Hippocampal formation (tissue), 2 donors: ENCODE measurements at places on chromosomes 2 and 18.
A peak's percentile ranks its signal among the peaks of the same experiment; 100 is the strongest.

DNA sequence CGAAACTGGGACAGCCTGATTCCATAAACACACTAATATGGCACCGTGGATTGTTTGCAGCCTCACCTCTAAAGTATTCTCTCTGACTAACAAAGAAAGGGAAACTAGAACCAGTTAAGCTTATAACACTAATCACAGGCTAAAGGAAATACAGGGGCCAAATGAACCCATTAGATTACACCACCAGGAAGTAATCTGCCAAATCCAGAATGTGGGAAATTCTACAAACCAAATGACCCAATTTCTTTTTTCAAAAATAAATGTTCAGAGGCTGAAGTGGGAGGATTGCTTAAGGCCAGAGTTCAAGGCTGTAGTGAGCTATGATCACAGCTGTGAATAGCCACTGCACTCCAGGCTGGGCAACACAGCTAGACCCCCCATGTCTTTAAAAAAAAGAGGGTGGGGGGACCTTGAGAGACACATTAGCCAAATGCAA, 1.5 kb upstream of the MPPE1 start:
- DNase-seq = no peak

DNA sequence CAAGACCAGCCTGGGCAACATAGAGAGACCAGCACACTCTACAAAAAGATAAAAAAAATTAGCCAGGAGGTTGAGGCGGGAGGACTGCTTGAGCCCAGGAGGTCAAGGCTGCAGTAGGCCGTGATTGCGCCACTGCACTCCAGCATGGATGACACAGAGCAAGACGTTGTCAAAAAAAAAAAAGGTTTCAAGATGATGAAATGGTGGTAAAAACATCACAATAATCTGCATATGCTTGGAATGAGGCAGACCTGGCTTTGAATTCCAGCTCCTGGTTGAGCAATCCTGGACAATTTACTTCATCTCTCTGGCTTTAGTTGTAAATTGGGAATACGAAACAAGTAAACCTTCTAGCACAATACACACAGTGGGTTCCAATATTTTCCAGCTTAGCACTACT, 24.1 kb downstream of the USP40 start:
- no peak for DNase-seq

- DNase-seq = peak; percentile 80
Observed at GRCh38 chr2:207165121-207166038, at the start of gene KLF7. TSS of gene KLF7 (minus strand) at chr2:207165948. CDS start at chr2:207165568, 380 bp downstream.

- DNase-seq = no peak
Observed at GRCh38 chr2:42199002-42199401, 29.8 kb downstream of the EML4 start.

GRCh38 chr18:60892441-60892840, 440.8 kb upstream of the CDH20 start:
- no peak for DNase-seq

DNA sequence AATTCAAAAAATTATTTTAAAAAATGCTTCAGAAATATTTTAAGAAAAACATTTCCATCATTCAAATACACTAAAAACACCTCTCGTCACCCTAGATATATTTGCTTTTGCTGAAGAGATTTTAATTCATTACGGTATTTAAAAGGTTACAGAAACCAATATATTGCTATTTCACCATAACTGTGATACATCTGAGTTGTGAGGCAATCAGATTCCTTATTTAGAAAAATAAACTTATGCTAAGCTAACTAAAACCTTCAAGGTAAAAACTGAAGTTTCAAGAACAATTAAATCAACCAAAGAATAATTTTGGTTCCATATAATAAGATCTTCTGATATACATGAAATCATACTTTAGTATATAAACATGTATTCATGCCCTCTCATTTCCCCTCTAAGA, 32.8 kb downstream of the PELI1 start:
- no peak for DNase-seq

- DNase-seq = no peak
Observed at GRCh38 chr2:145411493-145411892, 891.6 kb upstream of the ZEB2 start.

- no peak for DNase-seq
Observed at GRCh38 chr2:14197293-14197692, 435.2 kb upstream of the LRATD1 start.

DNA sequence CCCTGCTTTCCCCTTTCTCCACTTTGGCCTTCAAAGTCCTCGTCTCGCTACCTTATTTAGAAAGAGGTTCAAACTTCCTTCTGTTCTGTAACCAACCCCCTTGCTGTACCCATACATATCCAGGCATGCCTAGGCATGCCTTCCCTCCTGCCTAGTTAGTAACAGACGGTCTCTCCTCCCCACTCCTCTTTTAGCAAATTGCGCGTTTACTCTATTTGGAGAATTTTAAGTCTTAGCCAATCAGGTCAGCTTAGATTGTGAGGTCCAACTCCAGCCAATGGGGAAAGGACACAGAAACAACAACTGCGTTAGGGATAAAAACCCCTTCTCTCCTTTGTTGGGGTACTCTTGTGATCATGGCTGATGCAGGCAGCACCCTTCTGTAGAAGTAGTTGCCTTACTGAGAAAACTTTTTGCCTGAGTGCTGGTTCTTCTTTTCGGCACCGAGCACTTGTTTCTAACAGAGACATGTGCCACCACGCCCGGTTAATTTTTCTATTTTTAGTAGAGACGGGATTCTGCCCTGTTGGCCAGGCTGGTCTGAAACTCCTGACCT, 85.9 kb upstream of the FOXI3 start:
- no peak for DNase-seq

DNA sequence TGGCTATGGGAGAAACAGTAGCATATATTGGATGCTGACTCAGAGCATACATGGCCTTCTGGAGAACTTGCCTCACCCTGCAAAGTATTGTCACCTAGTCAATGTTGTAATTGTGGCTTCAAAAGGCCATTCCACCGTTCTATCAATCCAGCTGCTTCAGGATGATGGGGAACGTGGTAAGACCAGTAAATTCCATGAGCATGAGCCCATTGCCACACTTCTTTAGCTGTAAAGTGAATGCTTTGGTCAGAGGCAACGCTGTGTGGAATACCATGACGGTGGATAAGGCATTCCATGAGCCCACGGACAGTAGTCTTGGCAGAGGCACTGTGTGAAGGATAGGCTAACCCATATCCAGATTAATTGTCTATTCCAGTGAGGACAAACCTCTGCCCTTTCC, 1300.1 kb upstream of the ACVR2A start:
- no peak for DNase-seq

- no peak for DNase-seq
Observed at GRCh38 chr2:196413821-196414274, 225.7 kb upstream of the CCDC150 start.

DNA sequence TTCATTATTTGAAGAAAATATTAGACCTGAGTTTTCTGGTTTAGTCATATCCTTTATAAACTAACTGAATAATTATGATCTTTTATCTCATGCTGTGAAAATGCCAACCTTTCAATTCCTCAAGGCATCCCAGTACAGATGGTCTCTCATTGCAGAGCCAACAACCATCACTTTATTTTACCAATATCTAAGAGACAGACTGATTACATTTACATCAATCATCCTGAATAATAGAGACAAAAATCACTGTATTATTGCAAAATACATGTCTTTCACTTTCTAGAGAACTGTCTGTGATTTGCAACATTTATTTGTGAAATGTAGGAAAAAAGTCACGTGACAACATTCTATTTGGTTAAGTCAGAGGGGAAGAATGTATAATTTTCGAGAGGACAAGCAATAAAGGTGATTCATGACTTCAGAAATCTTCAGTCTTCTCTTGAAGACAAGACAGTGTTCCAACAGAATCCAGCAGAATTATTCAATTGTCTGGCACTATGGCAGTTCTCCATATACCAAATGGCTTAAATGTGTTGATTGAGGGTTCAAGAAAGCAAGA, 503.6 kb upstream of the SYT4 start:
- no peak for DNase-seq

GRCh38 chr18:37403100-37403781, 162.4 kb downstream of the CELF4 start:
- no peak for DNase-seq

DNA sequence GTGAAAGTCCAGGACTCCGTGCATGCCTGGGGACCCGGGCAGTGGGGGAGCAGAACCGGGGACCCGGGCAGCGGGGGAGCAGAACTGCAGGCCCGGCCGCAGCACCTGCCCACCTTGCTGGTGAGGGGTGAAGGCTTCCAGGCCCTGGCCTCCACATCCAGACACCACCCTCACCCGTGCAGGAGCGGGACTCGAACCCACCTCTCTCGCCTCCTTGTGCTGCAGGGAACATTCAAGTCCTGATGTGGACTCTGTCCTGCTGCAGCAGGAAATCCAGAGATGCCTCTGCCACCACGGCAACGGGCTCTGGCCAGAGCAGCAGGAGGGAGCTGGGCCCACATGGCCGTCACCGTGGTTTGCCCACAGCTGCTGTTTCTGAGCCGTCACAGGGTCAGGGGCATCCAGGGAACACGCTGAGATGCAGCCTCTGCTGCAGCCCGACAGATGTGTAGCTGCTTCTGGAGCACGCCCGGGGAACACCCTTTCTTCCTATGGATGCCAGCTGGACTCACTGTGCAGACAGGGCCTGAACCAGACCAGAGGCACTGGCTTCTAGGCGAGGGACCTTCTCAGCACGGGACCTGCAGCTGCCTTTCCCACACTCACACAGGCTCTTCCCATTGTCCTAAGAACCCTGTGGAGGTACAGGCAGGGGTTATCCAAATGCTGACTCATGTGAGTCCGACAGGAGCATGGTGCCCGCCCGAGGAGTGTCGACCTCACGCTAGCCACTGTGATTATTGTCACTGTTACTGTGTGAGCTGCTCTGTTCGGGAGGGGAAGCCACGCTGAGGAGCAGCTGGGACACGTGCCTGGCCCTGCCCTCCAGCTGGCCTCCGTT, 89.2 kb upstream of the CTDP1 start:
- DNase-seq = peak; percentile 24

- no peak for DNase-seq
Observed at GRCh38 chr2:11833601-11834000, 87.2 kb downstream of the LPIN1 start.

DNA sequence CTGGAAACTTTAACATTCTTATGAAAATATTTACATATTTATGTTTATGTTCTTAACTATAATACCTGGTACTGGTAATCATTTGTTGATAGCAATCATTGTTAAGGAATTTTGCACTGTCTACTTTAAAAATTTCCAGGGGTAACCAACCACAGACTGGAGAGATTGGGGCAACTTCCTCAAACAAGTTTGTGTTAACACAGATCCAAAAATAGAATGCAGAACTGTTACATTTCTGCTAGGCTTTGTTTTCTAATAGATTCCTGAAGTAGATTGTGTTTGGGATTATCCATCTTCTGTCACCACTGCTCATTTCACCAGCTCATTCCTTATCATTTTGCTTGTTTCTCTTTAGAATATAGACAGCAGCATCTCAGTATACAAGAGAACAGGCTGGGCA, 23.7 kb downstream of the RNF125 start:
- no peak for DNase-seq

- DNase-seq = no peak
Observed at GRCh38 chr2:208320686-208321085, 54.6 kb downstream of the PIKFYVE start.

- DNase-seq = no peak
Observed at GRCh38 chr2:12731701-12732280, 15.1 kb downstream of the TRIB2 start.

DNA sequence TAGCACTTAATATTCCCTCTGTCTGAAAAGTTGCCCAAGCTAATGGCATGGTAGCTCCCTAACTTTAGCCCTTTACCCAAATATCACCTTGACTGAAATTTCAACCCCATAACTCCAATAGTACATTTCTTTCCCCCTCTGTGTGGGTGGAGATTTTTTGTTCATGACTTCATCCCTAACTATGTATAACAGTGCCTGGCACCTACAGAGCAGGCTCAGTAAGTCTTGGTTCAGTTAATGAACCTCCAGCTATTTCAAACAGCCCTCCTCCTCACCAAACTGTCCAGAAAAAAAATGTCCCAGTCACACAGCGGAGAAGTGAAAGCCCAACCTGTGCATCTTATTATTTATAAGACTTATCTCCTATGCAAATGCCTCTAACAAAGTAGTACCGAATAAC, 18.6 kb downstream of the BUB1 start:
- no peak for DNase-seq

DNA sequence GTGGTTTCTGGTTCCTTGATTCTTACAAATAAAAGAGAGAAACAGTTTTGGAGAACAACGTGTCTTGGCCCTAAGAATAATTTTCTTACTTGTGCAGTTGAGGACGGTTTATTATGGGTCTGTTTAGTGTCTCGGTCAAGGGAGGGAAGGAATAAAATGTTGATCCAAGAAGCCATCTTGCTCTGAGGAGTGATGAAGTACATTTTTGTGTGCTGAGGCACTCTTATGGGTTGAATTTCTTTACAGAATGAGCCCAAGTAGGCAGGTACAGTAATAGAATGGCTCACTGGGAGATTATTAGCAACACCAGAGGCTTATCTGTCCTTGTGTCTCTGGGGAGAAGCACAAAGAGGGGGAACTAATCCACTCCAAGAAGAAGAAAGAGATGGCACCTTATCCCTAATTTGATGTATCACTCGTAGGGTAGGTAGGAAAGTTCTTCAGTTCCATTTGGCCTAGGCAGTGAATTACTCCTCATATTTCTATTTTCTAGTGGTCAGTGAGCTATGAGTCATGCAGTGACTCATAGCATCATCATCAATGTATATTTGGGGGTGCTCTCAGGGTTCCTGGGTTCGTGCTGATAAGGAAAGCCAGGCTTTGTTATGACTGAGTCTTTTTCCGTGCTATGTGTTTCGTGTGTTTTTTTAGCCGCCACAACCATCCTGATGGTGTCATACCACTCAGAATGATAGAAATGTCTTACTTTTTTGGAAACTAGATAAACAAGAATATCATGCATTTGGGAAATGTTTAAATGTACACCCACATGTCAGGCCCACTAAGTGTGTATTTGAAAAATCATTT, 250.1 kb upstream of the CTAGE1 start:
- no peak for DNase-seq

DNA sequence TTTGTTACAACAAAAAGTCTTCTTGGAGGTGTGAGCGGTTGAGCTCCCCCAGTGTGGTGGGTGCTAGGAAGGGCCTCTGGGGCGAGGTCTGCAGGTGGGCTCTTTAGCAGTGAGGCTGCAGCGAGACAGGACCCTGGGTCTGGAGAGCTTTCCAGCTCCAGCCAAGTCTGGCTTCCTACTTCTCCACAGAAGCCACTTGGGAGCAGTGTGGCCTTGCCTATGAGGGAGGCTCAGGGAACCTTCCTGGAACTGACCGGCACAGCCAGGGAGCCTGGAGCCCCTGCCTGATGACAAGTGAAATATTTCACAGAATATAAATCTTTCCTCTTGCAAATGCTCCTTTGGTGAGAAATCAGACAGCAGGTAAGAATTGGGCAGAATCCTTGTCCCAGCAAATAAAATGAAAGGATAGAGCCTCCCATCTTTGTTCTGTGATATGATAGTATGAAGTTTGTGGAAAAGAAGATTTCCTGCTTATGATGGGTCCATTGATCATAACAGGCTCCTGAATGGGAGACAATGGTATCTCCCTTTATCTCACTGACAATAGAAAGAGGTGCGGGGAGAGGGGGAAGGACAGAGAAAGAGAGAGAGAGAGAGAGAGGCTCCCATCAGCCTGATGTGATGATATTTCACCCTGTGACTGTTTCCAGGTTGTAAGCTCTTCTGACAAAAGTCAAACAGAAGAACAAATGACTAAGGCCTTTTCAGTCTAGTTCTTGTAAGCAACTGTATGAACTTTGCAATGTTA, 289.8 kb upstream of the SPRED2 start:
- no peak for DNase-seq
